Activated CD4-positive, CD25-positive, alpha-beta regulatory T cell treated with anti-CD3 and anti-CD28 coated beads, Interleukin-2, amount 50 U/mL, for 24 hours (primary cell): ENCODE measurements at places on chromosomes 2 and 18.
A peak's percentile ranks its signal among the peaks of the same experiment; 100 is the strongest.

- no peak for ATAC-seq
These were observed 19.1 kb upstream of the ACMSD start for GRCh38 chr2:134819334-134819733.

GRCh38 chr18:47969816-47970215 is 39.4 kb upstream of the SMAD2 start:
- no peak for ATAC-seq

DNA sequence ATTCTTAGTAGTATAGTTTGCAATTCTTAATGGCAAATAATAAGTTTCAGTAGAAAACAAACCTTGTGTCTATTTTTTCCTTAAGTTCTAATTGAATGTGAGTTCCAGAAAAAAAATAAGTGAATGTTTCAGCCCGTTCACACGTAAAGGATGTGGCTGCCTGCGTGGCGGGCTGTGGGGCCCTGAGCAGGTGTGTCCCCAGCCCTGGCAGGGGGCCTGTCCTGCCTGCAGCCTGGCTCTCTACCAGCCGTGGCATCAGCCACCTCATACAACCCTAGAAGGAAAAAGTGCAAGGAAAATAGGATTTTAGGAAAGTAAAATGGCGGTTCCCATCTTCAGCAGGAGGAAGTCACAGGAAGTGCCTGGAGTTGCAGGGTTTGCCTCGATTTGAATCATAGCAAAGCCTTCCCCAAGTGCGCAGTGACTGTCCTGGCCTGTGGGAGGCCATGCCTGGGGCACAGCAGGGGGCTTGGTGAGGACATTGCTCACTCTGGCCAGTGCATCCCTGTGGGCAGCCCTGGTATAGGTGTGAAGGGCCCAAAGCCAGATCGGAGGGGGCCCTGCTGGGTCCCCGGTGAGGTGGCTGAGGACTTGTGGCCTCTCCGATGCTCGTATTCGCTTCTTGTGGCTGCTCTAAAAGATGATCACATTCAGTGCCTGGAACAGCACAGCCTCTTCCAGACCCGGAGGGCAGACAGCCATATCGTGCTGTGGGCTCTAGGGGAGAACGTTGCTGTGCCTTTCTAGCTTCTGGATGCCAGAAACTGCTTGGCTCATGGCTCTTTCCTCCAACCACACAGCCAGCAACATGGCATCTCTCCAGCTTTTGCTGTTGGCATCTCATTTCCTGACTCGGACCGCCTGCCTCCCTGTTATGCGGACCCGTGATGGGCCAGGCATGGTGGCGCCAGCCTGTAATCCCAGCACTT is 12.6 kb downstream of the DTYMK start:
- no peak for ATAC-seq

DNA sequence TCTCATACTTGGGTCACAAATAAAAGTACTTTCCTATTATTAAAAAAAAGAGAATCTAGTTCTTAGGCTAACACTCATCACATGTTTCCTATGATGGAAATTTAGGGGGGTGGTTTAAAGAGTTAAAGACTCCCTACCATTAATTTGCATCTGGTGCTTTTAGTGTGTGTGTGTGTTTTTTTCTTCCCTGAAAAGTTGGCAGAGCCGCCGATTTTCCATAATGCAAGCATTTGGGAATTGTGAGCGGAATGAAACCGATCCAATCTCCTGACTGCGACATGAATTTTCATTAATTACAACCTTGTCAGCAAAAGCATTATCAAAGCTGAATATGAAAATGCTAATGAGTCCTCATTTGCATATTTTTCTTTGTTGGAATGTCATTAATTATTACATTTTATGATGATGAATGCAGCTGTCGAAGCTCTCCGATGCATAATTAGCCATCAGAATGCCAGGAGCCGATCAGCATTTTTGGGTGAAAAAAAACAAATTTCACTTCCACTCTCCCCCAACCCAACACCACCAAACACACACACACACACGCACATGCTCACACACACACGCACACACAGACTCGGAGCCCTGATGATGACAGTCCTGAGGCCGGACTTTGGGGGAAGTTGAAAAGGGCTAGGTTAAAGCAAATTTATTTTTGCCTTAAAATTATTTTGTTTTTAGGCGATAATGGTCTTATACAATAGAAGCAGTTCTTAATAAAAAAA is 165.4 kb downstream of the TCF4 start:
- no peak for ATAC-seq

- ATAC-seq = peak; percentile 16
These were observed 54.0 kb downstream of the EPAS1 start for GRCh38 chr2:46351098-46351749.

- no peak for ATAC-seq
These were observed 28.6 kb downstream of the DOCK10 start for GRCh38 chr2:225013425-225014365.

DNA sequence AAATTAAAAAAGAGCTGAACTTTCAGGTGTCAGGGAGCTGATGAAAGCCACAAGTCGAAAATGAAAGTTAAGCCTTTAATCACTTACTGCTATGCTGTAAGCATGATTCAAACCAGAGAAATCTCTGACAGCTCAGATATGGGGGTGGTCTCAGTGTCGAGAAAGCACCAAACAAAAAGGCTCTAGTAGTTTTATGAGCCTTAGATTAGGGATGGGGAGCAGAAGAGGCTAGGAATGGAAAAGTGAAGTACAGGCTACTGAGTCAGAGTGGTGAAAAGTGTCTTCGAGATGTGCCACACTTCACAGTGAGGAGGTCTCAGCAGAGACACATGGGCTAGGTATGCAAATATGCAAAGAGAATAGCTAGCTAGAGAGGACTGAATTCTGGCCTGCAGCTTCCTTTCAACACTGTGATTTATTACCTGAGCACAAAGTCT is 482.2 kb downstream of the SPAG16 start:
- peak; percentile 82 for ATAC-seq

- no peak for ATAC-seq
These were observed 146.6 kb downstream of the LOXHD1 start for GRCh38 chr18:46510386-46510785.

DNA sequence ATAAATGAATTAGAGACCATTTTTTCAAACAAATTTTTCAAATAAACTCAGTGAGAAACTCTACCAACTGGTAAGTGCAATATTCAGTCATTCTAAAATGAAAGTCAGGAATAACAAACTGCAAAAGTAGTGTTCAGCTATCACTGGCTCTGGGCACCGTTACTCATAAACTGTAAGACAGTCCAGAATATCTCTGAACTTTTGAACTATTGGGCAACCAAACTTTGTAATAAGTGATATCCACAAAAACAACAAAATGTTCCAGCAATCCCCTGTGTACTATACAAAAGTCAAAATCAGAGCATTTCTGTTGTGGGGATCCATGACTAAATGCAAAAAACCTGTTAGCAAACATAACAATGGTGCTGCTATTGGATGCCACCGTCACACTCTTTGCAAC is 56.3 kb downstream of the SLC25A12 start:
- no peak for ATAC-seq

- ATAC-seq = no peak
These were observed 9.9 kb upstream of the EPHA4 start for GRCh38 chr2:221581986-221582385.

DNA sequence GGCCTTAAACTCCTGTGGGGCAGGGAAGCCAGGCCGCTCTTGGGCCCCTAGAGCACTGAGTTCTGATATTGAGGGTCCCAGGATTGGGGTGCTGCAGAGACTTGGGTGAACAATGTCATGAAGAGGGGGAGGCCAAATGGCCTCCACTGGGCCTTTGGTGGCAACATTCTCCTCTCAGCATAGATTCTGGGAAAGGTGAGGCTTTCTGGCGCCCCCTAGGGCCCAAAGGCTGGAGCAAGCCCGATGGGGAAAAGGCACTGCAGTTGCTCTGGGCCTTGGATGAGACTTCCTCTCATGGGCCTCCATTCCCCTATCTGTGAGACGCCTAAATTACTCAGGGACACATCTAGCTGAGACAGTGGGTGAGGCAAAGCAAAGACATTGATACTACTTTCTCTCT is 84.8 kb downstream of the ACAA2 start:
- no peak for ATAC-seq

- ATAC-seq = no peak
These were observed 91.5 kb downstream of the MREG start for GRCh38 chr2:215921895-215922294.

GRCh38 chr2:147223119-147223518 is 621.7 kb upstream of the ACVR2A start:
- no peak for ATAC-seq

GRCh38 chr2:229445501-229446211 is 174.6 kb upstream of the PID1 start:
- no peak for ATAC-seq

- ATAC-seq = no peak
These were observed 117.7 kb downstream of the ZNF516 start for GRCh38 chr18:76377359-76377756.

GRCh38 chr18:46672062-46672970 is 15.3 kb upstream of the LOXHD1 start:
- ATAC-seq = peak; percentile 27

GRCh38 chr2:144511226-144511810 is 8.6 kb downstream of the ZEB2 start:
- no peak for ATAC-seq

DNA sequence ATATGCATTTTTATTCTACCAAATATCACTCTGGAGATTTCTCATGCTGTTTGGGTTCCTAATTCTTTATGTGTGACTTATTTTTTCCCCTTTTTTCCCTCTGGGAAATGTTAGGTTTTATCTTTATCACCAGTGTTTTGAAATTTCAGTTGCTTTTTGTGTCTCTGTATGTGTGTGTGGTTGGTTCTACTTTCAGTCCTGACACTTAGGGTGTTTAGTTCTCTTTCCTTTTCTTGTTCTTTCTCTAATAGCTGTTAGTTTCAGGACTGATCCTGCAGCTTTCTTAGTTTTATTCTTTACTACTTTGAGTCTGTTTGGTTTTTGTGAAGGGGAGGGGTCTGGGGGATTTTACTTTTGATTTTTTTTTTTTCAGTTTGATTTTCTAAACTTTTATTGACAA is 23.1 kb downstream of the PPM1B start:
- peak; percentile 67 for ATAC-seq

- no peak for ATAC-seq
These were observed 19.1 kb downstream of the LIMS1 start for GRCh38 chr2:108553209-108553919.

GRCh38 chr2:37561615-37562569 is 109.5 kb downstream of the CDC42EP3 start:
- peak; percentile 96 for ATAC-seq

- no peak for ATAC-seq
These were observed 23.9 kb upstream of the BOD1L2 start for GRCh38 chr18:57122936-57123510.

DNA sequence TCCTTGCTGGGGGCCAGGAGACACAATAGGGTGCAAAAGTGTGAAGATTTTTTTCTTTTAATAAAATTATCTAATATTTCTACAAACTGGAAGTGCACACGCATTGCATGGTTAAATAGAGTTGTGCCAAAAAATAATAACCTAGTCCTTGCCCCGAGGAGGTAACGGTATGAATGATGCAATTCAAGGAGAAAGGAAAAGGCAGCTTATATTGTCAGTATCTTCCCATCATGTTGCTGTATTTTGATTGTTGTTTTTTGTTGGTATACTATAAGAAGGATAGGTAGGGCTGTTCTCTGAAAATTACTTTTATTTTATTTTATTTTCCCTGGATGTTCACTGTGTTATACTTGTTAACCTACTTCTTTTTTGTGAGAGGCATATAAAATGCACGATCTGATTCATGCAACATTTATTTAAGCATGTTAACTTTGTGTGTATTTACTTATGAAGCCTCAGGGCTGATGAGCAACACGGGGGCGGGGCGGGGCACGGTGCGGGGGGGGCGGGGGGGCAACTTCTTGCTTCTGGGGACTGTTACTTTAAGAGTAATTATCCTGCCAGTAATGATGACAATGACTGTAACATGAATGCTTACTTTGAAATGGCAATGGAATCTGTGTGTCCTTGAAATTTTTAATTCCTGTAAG is 118.6 kb downstream of the AQP4 start:
- no peak for ATAC-seq

DNA sequence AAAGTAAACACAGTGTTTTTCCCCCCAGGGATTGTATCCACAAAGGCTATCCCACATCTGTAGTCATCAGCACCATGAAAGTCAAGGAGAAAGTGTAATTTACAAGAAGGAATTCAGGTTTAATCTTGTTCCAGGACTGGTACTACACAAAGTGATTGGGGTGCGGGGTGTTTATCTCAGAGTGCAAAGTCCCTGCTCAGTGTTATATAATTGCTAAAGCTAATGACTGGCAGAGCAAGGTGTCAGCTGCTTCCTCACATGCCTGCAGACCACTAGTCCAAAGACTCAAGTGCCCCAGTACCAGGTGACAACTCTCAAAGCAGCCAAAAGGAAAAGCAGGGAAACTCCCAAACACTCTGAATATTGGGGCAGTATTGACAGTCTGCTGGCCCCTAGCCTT is 40.4 kb upstream of the PDCL3 start:
- no peak for ATAC-seq

DNA sequence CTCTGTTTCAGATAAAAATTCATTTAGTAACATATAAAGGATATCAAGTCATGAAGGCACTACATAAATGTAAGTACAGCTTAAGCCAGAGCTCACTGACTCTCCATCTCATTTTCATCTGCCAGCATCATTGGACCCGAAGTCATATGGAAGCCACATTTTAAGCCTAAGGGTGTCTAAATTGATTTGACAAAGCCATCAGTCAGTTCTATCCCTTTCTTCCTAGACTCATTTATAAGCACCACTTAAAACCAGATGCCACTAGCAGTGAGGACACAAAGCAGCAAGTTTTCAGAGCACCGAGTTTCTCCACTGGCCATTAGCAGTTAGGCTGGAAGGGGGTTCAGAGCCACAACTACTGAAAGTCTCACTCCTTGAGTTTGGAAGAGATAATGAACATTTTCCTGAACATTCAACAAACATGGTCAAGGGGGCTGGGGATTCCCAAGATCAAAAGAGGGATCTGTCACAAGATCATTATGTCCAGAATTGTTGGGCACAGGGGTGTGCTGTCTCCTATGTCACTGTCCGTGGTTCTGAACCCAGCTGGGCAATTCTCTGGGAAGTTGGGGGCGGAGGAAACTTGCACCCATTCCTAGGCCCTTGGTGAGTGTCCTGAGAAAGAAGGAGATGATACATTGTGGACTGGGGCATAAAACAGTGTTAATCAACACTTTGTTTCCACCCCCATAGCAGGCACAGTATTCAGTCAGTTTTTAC is 158.5 kb upstream of the LMAN1 start:
- ATAC-seq = no peak

DNA sequence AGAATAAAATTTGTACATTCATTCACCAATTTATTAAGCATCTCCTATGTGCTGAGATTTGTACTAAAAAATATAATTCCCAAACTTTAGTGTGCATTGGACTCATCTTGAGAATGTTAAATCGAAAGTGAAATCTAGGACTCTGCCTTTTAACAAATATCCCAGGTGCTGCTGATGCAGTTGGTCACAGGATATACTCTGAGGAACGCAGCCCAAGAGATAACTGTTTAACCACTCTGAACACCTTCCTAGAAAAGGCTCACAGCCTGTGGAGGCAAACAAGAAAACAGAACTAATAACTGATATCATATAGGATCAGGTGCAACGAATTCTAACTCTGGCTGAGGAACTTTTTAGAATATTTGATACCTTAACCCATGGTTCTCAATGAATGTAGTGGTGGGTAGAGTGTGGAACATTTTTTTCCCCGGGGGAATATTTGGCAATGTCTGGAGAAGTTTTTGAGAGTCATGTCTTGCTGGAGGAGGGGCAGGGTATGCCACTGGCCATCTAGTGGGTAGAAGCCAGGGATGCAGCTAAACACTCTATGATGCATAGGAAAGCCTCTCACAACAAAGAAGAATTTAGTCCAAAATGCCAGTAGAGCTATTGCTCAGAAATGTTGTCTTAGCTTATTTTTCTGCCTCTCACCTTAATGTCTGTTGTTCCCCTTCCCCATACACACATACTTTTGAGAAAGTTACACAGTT is 96.5 kb downstream of the EHBP1 start:
- no peak for ATAC-seq
